AG08396 (cell line): ENCODE measurements at places on chromosomes 7 and 10.

GRCh38 chr7:30926313-30926712 is 14.7 kb downstream of the AQP1 start:
- no peak for DNase-seq

DNA sequence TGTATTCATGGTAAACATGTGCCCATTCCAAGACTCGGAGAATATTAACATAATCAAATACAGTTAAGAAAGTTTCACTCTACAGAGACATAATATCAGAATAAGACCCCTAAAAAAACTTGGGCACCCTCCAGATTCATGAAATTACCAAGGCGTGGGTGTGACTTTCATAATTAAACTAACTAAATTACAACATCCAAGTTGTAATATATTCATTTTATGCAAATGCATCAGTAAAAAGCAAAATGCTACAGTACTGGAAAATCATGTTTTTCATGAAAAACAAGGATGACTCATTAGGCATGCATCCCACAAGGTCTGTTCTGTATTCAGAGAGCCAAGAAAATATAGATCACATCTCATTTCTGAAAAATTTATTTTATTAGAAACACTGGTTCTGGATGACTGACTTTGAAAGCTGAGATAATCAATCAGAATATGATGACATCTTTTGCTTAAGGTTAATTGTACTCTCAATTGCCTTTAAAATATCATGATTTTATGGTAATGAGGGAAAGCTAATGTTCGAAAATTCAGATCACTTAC is 248.8 kb upstream of the SMIM30 start:
- DNase-seq = no peak

DNA sequence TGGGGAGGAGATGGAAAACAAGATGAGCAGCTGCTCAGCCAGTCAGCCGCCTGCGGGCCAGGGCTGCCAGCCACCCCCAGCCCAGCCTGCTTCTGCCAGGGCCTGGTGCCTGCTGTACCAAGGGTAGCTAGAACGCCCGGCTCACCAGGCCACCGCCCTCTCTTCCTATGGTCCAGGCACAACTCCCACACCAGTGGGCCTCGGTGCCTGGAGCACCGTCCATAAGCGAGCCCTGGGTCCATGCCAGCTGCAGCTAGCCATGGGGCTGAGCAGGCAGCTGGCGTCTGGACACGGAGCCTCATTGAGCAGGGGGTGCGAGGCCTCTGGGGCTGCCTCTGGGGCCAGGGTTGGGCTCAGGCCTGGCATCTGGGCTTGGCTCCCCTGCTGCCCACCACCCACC is 8.5 kb upstream of the RABGEF1 start:
- no peak for DNase-seq

GRCh38 chr10:129728246-129728820 is 235.7 kb downstream of the EBF3 start:
- DNase-seq = no peak

GRCh38 chr10:79063661-79064492 is 4.9 kb upstream of the ZMIZ1 start:
- no peak for DNase-seq

DNA sequence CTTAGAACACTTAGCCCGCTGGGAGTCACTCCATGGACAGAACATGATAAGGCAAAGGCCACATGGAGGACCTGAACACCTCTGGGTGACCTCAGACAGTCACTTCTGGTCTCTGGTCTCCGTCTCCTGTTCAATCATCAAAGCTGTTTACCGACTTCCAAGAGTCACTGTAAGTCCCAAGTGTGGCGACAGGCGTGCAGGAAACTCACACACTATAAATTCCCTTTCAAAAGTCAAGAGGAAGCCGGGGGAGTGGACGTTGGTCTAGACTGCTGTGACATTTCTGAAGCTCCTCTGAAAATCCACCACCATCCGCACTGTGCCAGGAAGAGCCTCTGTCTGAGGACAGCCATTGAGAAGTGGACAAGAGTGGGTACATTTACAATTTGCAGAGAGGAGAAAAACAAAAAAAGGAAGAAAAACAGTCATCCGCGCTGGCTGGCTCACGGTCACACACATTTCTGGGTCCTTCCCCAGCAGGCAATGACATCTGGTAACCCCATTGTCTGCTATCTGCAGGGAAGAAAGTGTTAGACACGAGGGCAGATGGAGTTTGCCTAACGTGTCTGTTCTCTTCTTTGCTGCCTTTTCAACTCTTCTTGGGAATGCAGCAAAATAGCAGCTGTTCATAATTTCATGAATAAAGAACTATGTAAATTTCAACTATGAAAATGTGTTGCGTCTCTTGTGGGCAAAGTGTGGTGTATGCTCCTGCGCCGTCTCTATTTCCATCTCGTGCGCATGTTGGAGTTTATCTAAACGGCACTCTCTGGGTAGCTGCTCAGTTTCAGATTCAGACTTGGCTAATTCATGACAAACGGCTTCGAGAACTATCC is 32.9 kb upstream of the CUX1 start:
- no peak for DNase-seq

DNA sequence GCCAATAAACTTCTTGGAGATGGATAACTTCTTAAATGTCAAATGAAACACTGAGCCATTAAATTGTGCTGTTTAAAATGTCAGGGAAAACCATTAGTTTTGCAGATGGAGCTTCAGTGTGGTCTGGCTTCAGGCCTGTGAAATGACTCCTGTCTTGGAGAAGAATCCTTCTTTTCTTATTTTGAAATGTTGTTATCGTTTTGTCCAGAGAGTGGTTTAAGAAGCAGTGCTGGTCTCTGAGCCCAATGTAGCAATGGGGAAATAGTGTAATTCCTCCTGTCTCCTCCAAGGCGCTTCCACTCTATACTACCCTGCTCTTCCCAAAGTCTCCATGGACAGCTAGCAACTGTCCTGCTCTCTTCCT is 177.6 kb downstream of the REEP3 start:
- no peak for DNase-seq

GRCh38 chr10:62270020-62270419 is 1.4 kb upstream of the RTKN2 start:
- DNase-seq = no peak

DNA sequence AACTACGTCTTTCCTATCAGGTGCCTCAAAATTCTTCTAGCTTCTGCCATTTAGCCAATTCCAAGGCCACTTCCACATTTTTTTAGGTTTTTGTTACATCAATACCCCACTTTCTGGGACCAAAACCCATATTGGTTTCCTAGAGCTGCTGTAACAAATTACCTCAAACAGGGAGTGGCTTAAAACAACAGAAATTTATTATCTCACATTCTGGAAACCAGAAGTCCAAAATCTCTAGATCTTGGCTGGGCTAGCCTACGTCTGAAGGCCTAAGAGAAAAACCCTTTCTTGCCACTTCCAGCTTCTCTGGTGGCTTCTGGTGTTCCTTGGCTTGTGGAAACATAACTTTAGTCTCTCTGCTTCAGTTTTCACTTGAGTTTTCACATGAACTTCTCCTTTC is 85.1 kb upstream of the BMPER start:
- no peak for DNase-seq

- no peak for DNase-seq
Observed at GRCh38 chr7:104327938-104328295, 486 bp upstream of the LHFPL3 start.

GRCh38 chr7:107404740-107405537 is 64.9 kb upstream of the GPR22 start:
- no peak for DNase-seq

GRCh38 chr10:30737931-30738391 is 108.4 kb upstream of the LYZL2 start:
- DNase-seq = no peak

DNA sequence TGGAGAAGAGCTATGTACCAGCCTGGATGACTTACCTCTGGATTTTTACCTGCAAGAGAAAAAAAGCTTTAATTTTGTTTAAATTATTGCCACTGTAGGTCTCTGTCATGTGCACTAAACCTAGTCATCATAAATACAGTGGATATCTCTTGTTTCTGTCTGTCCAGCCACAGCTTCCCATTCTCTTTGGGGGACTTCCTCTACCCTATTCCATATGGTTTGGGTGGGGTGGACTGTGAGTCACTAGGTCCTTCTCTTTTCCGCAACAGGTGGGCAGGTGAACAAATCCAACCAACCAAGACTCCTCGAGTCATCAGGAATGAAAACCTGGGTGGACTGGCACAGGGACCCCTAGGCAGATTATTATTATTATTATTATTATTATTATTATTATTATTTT is 87.3 kb upstream of the CYTH3 start:
- no peak for DNase-seq

GRCh38 chr7:150382123-150382843 is 3.2 kb downstream of the ZNF775 start:
- DNase-seq = no peak

GRCh38 chr7:50711271-50712175 is 71.2 kb downstream of the GRB10 start:
- no peak for DNase-seq

DNA sequence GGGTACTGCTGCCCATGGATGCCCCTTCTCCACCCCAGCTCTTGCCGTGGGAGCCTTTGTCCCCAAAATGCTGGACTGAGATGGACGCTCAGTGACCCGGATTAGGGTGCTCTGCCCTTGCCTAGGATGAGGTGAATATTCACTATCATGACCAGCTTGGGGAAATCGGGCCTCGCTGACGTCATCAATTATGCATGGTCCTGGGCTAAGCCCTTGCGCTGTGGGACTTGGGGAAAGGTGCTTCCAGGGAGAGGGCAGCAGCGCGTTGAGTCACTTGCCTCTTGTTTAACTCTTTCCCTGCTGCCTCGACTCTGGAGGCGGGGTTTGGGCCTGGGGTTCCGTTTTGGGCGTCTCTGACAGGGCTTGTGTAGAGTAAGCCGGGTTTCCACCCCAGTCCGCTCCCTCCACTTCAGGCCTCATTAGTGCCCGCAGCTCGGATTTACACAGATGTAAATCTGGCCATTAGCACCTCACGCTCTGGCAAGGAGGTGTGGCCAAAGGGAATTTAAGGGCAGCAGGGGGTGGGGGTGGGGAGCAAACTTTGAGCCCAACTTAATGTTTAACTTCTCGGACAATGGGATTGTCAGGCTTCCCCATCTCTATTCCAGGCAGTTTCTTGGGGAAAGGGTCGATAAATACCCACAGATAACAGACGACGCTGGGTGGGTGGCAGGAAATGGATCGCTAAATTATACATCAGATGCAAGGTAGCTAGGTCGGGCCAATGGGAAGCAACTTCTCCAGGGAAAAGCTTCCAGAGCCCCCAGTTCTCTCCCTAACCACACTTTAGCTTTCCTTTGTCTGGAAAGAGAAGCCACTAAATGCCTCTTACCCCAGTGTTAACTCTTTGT is 51.3 kb upstream of the TCF7L2 start:
- no peak for DNase-seq

- no peak for DNase-seq
Observed at GRCh38 chr10:17425584-17426262, 28.7 kb downstream of the ST8SIA6 start.

GRCh38 chr7:105837765-105838626 is 38.4 kb downstream of the ATXN7L1 start:
- DNase-seq = no peak

DNA sequence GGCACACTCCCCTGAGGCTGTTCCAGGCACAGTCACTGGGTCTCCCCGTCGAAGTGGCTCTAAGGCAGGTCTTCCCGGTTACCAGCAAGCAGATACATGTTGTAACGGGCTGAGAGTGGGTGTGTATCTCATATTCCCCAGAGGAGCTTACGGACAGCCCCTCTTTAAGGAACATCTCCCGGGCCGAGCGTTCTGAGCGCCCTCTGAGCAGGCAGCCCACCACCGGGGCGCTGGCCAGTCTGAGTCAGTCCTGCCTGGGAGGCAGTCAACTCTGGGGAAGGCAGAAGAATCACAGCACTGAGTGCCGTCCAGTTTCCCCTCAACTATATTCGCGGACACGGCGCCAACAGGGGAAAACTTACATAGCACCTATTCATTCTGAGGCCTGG is 117.4 kb downstream of the LHPP start:
- DNase-seq = no peak

DNA sequence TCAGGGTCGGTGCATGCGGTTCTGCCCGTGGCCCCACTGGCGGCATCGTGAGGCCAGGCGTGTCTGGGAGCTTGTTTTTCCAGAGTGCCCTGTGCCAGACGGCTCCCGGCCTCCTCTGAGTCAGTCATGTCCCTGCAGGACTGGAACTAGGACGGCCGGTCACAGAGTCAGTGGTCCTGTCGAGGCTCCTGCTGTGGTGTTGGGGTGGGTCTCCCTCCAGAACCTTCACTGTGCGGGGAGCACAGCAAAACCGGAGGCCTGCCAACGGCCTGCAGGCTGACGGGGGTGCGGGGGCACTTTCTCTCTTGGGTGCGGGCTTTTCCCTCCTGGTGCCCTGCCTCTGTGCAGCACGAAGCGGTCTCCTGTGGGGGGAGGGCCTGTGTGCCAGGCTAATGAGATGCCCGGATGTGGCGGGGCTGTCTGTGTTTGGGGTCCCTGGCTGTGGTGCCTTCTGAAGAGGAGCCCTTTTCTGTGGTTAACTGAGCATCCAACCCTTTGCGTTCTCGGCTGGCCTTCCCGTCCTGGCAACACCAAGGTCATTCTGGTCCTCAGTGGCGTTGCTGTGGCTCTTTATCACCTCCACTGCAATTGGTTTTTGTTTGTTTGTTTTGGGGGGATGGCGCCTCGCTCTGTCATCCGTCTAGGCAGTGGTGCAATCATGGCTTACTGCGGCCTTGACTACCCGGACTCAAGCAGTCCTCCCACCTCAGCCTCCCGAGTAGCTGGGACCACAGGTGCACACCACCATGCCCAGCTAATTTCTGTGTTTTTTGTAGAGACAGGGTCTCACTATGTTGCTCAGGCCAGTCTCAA is 8.0 kb downstream of the GET4 start:
- no peak for DNase-seq

- no peak for DNase-seq
Observed at GRCh38 chr10:22552888-22553378, 161.4 kb downstream of the PIP4K2A start.

DNA sequence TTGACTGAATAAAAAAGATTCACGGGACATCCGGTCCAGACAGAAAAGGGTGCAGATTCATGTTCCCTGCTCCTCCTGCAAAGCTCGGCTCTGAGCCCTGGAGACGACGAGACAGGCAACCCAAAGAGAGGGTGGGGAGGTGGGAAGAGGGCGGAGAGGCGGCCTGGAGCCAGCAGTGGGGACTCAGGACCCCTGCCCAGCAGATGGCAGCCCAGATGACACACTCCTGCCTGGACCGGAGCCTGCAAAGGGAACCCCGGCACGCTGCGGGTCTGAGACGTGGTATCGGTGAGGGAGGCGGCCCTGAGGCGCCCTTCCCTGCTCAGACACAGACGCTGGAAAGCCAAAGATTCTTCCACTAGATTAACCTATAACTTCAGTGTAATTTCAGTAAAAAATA is 250.8 kb downstream of the ELFN1 start:
- no peak for DNase-seq

DNA sequence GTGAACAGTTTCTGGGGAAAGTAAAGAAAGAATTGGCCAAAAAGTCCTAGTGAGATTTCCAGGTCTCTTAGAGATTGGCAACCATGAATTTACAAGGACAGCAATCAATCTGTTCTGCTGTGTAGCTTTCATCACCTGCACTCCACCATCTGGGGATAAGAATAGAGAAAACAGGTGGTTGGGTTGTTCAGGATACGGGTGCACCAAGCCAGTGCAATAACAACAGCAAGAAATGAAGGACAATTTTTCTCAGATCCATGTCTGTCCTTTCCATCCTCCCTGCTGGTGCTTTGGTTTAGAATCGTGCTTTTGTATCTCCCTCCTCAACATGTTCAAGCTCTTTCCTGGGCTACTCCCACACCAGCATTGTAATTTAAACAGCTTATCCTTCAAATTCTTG is 787.7 kb downstream of the GRID1 start:
- DNase-seq = no peak

- no peak for DNase-seq
Observed at GRCh38 chr10:104099269-104099668, 13.6 kb upstream of the COL17A1 start.
